NCI-H1105 (cell line): ENCODE measurements at places on chromosomes 1 and 21.

DNA sequence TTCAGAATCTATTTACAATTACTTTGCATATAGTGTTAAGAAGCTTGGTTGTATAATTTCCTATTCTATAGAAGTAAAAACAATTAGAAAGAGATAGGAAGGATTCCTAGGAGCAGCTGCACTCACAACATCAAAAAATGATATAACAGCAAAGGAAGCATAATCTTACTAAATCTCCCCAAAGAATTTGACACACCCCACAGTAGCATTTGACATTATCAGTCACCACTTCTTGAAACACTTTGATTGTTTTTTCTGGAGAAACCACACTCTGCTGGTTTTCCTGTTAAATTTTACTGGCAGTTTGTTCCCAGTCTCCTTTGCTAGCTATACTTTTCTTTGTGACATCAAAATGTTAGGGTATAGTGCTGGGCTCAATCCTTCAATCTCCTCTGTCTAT is 100.8 kb upstream of the KIAA1614 start:
- DNase-seq = no peak

DNA sequence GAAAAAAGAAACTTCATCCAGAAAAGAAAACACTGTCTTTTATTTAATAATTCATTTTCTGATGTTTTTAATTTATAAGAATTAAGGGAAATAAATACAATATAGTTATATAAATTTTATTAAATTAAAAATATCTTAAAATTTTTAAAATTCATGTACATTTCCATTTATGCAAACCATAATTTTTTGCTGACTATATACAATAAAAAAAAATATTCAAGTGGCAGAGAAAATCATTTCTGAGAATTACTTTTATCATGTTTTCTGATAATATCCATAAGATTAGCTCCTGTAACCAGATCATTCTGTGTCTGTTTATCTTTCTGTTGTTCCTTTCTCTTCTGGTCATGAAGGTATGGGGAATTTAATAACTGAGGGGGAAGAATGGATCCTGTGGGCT is 23.5 kb upstream of the KIF14 start:
- DNase-seq = no peak

GRCh38 chr1:231072041-231072440 is 32.0 kb upstream of the FAM89A start:
- no peak for DNase-seq

- no peak for DNase-seq
Observed at GRCh38 chr21:25831300-25831960, 96.7 kb downstream of the GABPA start.

- DNase-seq = no peak
Observed at GRCh38 chr1:245051349-245052221, 103.2 kb upstream of the KIF26B start.
